Transverse colon (tissue), 4 donors: ENCODE measurements at places on chromosomes 7 and 10. TPM values are rescaled to one million over a fixed set of nuclear protein-coding genes. Genes with fewer than 3 reads are reported as not detected.

DNA sequence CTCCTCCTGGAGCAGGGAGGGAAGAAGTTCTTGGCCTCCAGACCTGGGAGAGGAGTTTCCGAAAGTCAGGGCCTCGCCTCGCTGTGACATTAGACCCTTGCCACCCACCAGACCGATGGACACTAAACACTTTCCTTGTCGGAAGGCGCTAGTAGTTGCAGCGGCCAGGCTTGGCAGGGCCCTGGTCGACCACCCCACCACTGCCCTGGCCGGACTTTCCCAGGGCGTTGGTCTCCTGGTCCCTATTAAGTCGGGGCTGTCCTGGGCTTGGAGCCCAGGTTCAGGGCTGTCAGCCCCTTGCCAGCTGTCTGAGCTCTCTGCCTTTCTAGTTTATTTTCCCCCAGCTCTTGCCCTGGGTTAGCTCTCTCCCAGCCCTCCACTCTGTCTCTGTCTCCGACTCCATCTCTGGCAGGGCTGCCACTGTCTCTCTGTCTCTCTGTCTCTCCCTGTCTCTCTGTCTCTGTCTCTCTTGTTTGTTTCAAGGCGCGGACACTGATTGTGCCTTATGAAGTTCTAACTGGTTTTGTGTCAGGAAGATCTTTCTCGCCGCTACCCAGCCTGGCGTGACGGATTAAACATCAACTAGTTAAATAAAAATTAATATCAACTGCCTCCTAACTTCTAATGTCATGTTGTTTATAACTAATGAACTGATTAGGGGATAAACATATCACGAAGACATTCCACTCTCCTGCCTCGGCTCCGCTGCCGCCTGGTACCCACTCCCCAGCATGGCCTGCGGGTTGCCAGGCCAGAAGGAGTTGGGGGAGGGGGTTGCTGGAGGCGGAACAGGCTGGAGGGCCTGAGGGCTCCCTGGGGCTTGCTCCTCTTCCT is 13.8 kb upstream of the PAX2 start:
- H3K4me3 ChIP-seq = no peak overlapping the region
- H3K27ac ChIP-seq = no peak overlapping the region
- H3K4me1 ChIP-seq = peaks cover 22% of the 10 kb centered on the region
- no peaks in the 10 kb centered on the region for H3K36me3 ChIP-seq
- H3K27me3 ChIP-seq = peaks cover 99% of the 10 kb centered on the region

DNA sequence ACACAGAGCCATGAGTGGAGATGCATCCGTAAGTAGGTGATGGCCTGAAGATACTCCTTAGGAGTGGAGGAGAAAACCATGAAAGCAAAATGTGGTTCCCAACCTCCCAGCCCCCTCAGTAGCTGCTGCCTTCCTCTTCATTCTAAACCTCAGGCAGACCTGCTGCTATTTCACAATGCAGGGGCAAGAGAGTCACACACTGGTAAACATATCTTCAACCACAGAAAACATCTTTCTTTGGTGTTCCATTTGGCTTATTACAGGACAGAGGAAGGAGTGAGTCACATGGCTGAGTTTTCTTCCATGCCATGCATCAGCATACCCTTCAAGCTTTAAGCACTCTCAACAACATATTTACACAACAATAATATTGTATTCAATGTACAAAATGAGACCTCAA is 342.1 kb downstream of the BMPER start:
- no peak for DNase-seq
- H3K27ac ChIP-seq = no peak overlapping the region
- no peaks in the 10 kb centered on the region for H3K4me1 ChIP-seq
- no peak overlapping the region for H3K4me3 ChIP-seq

GRCh38 chr10:44671319-44671718 is 239.8 kb upstream of the TMEM72 start:
- no peak for DNase-seq
- peaks cover 11% of the 10 kb centered on the region for H3K4me1 ChIP-seq
- no peaks in the 10 kb centered on the region for H3K27me3 ChIP-seq

- no peak for DNase-seq
- H3K27me3 ChIP-seq = no peaks in the 10 kb centered on the region
- no peaks in the 10 kb centered on the region for H3K36me3 ChIP-seq
- no peak overlapping the region for H3K27ac ChIP-seq
- no peak overlapping the region for H3K4me3 ChIP-seq
- H3K4me1 ChIP-seq = no peaks in the 10 kb centered on the region
Observed at GRCh38 chr10:7580520-7580919, 86.2 kb downstream of the ITIH5 start.

DNA sequence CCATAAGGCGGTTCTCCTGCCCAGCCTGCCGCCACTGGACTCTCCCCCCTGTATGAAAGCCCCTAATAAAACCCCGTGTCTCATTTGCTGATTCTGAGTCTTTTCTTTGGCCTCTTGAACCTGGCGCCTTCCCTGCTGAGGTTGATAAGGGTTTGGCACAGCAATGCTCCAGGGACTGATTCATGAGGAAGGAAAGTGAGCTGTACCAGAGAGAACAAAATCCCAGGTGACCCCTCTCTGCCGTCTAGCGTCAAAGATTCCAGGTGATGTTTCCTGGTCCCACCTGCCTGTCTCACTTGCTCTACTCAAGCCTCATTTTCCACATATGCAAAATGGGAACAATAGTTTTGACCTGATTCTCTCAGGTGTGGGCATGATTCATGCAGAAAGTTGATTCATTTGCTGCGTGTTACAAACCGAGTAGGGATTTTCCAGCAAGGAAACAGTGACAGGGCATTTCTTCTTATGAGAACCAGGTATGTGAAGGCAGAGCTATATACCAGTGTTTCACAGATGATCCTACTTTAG is 730.6 kb upstream of the IGFBP3 start:
- H3K4me3 ChIP-seq = no peak overlapping the region
- H3K27me3 ChIP-seq = no peaks in the 10 kb centered on the region
- no peak overlapping the region for H3K27ac ChIP-seq
- H3K4me1 ChIP-seq = no peaks in the 10 kb centered on the region
- DNase-seq = no peak

DNA sequence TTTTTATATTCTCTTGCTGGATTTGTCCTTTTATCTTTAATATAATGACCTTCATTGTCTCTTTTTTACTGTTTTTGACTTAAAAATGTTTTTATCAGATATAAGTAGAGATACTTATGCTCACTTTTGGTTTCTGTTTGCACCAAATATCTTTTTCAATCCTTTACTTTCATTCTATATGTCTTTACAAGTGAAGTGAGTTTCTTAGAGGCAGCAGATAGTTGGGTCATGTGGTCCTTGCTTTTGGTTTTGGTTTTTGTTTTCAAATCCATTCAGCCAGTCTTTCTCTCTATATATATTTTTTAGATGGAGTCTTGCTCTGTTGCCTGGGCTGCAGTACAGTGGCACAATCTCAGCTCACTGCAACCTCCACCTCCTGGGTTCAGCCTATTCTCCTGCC is 932.4 kb upstream of the LRRTM3 start:
- no peaks in the 10 kb centered on the region for H3K27me3 ChIP-seq
- H3K4me3 ChIP-seq = no peak overlapping the region
- no peak for DNase-seq
- no peak overlapping the region for H3K27ac ChIP-seq
- H3K4me1 ChIP-seq = no peaks in the 10 kb centered on the region
- no peaks in the 10 kb centered on the region for H3K36me3 ChIP-seq

GRCh38 chr7:116554911-116555310 is 30.1 kb downstream of the CAV1 start:
- H3K4me1 ChIP-seq = no peaks in the 10 kb centered on the region
- no peaks in the 10 kb centered on the region for H3K27me3 ChIP-seq
- no peak overlapping the region for H3K4me3 ChIP-seq
- no peak for DNase-seq

GRCh38 chr10:60490013-60490412 is 100.3 kb upstream of the ANK3 start:
- no peaks in the 10 kb centered on the region for H3K27me3 ChIP-seq
- H3K4me1 ChIP-seq = no peaks in the 10 kb centered on the region
- no peak overlapping the region for H3K27ac ChIP-seq
- DNase-seq = no peak
- no peak overlapping the region for H3K4me3 ChIP-seq
- H3K36me3 ChIP-seq = no peaks in the 10 kb centered on the region

- H3K36me3 ChIP-seq = no peaks in the 10 kb centered on the region
- H3K27me3 ChIP-seq = no peaks in the 10 kb centered on the region
- H3K4me1 ChIP-seq = no peaks in the 10 kb centered on the region
- no peak overlapping the region for H3K27ac ChIP-seq
- no peak for DNase-seq
Observed at GRCh38 chr10:91036807-91037411, 116.0 kb upstream of the ANKRD1 start.

DNA sequence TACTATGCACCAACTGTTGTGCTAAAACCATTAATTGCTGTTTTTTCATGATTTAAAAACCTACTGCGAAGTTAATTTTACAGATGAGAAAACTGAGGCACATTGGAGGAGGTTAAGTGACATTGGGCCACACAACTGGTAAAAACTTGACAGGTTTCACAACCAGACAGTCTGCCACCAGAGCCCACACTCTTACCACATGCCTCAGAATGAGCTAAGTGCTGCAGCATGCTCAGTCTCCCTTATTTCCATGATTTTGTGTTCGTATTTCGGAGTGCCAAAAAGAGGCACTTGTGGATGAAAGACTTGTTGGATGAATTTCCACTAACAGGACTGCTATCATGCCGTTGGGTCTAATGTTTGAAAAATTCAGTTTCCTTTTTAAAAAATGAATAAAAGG is 77.4 kb downstream of the PCLO start:
- H3K27ac ChIP-seq = no peak overlapping the region
- H3K36me3 ChIP-seq = no peaks in the 10 kb centered on the region
- H3K27me3 ChIP-seq = no peaks in the 10 kb centered on the region
- H3K4me1 ChIP-seq = no peaks in the 10 kb centered on the region
- H3K4me3 ChIP-seq = no peak overlapping the region
- no peak for DNase-seq

DNA sequence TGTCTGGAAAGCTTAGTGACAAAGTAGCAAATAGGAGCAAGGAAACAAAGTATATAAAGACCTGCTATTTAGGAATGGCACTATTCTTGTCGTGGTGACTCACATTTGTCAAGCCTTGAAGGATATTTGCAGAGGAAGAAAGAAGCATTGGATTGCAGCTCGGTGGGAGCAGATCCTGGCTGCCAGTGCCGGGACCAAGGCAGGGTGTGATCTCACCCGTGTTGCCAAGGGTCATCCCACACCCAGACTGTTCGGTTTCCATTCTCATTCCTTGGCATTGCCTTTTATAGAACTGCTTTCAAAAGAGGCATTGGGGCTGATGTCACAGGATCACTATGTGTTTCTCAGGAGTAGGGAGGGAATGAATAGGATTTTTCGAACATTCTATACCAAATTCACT is 176.2 kb downstream of the GALNT17 start:
- no peak for DNase-seq
- no peaks in the 10 kb centered on the region for H3K36me3 ChIP-seq
- H3K27me3 ChIP-seq = no peaks in the 10 kb centered on the region
- H3K4me1 ChIP-seq = no peaks in the 10 kb centered on the region
- H3K4me3 ChIP-seq = no peak overlapping the region
- H3K27ac ChIP-seq = peak overlapping the region; percentile 39

GRCh38 chr7:148939128-148939755 is 55.2 kb upstream of the EZH2 start:
- no peak overlapping the region for H3K27ac ChIP-seq
- no peak for DNase-seq
- H3K27me3 ChIP-seq = no peaks in the 10 kb centered on the region
- no peaks in the 10 kb centered on the region for H3K36me3 ChIP-seq

GRCh38 chr7:41881331-41882130 is 178.6 kb upstream of the INHBA start:
- DNase-seq = peak; percentile 46
- peak overlapping the region; percentile 11 for H3K27ac ChIP-seq

- no peak overlapping the region for H3K4me3 ChIP-seq
- H3K4me1 ChIP-seq = peaks cover 10% of the 10 kb centered on the region
- H3K27me3 ChIP-seq = peaks cover 21% of the 10 kb centered on the region
Observed at GRCh38 chr10:42952931-42953683, 123.8 kb upstream of the RET start.

- H3K27me3 ChIP-seq = peaks cover 22% of the 10 kb centered on the region
- no peak overlapping the region for H3K4me3 ChIP-seq
- H3K4me1 ChIP-seq = peaks cover 14% of the 10 kb centered on the region
- DNase-seq = no peak
Observed at GRCh38 chr7:48038815-48039506, 3.6 kb downstream of the C7orf57 start.

The HABP2 gene
- total RNA-seq = not detected

The AOC1 gene
- total RNA-seq = 687 TPM

The NYAP1 gene
- total RNA-seq = 0.41 TPM

The ADAM22 gene
- total RNA-seq = 17.3 TPM

The TWIST1 gene
- total RNA-seq = not detected

The DNAAF5 gene
- total RNA-seq = 20.5 TPM

The GBX1 gene
- total RNA-seq = not detected
